CD4-positive, alpha-beta memory T cell (primary cell): ENCODE measurements at places on chromosomes 3 and 15.

GRCh38 chr3:186967686-186968085 is 37.4 kb downstream of the ST6GAL1 start:
- DNase-seq: no peak

- peak; percentile 79 for DNase-seq
Observed at GRCh38 chr3:52339612-52340011, 23.5 kb downstream of the DNAH1 start.

DNA sequence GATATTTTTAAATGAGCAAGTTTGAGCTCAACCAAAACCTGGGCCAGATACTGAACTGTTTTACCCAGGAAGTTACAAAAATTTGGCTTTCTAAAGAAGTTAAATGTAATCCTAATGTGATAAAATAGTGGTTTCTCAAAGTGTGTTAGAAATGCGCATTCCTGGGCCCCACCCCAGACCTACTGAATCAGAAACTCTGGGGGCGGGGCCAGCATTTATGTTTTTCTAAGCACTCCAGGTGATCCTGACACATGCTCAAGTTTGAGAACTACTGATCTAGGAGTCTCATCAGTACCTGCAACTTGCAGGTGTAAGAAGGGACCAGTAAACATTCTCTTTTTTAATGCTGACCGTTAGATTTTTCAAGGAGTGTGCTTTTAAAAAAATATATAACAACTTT is 190.6 kb downstream of the VPS13C start:
- DNase-seq: no peak

DNA sequence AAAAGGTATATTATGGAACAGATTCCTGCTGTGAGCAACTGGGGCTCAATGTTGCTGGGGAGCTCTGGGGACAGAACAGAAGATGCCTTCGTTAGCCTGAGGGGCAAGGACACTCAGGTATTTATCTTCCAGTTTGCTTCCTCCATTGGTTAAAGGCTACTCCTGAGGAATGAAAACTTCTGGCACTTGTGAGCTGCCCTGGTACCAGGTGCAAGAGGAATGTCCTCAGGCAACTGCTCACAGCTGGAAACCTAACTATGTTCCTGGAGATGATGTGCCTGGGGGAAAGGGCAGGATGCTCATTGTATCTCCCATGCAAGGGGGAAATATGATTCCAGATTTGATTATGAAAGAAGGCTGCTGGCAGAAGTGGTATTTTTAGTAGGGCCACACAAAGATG is 54.0 kb upstream of the BBX start:
- DNase-seq: no peak
